ENCODE measurements at places on chromosomes 1 and 21. TPM values are rescaled to one million over a fixed set of nuclear protein-coding genes. Genes with fewer than 3 reads are reported as not detected.

DNA sequence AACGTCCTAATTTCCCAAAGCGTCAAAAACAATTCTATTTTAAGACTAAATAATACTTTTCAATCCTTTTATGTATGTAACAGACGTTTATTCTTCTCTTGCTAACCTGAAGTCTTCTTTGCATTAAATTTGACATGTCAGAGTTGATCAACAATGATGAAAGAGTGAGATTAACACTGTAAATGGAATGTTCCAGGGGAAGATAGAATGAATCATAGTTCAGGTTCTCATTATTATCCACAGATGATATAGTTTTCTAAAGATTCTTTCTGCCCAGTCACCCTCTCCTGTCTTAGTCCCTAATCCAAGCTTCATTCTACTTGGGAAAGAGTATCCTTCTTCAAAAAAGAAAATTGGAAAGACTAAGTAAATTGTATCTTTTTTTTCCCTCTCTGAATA is 38.9 kb downstream of the SDCCAG8 start:
- DNase-seq = no peak

DNA sequence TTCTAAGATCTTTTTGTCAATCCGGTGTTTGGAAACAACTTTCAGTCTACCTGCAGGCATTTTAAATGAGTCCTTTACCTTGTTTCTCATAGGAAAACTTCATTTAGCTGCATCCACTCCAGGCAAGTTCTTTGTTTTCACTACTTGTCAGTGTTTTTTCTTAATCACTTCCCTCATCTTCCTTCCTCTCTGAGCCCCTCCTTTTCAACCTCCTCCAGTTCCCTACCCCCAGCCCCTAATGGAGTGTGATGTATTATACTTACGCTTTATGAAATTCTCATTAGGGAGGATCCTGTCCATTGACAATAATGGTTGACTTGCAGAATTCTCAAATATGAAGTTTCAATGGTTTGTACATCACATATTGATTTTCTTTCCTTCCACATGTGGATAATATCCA is 62.5 kb upstream of the BACH1 start:
- no peak for DNase-seq

Gene ZNF678
- total RNA-seq = 54.9 TPM

- DNase-seq = no peak
Measured at GRCh38 chr1:214707306-214708087, 104.5 kb downstream of the CENPF start.

- no peak for DNase-seq
Measured at GRCh38 chr21:45618287-45618686, 25.2 kb upstream of the PCBP3 start.

- DNase-seq = no peak
Measured at GRCh38 chr1:247370786-247371732, 39.4 kb upstream of the ZNF496 start.

Gene LAPTM5
- total RNA-seq = 20.4 TPM

GRCh38 chr1:168783458-168784210 is 54.6 kb upstream of the DPT start:
- peak; percentile 64 for DNase-seq

DNA sequence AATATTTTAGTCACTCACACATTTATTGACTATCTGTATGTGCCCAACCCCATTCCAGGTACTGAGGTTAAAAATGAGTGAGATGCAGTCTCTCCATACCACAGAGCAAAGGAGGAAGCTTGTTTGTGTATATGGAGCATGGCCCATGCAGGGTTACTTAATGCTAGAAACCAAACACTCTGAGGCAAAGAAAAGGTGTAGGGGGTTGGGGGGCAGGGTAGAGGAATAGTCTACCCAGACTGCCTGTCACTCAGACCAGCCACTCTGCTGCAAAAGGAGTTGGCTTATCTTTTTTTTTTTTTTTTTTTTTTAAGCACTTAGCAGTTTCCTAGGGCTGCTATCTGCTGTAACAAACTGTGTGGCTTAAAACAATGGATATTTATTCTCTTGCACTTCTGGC is 19.8 kb downstream of the PGM1 start:
- no peak for DNase-seq

DNA sequence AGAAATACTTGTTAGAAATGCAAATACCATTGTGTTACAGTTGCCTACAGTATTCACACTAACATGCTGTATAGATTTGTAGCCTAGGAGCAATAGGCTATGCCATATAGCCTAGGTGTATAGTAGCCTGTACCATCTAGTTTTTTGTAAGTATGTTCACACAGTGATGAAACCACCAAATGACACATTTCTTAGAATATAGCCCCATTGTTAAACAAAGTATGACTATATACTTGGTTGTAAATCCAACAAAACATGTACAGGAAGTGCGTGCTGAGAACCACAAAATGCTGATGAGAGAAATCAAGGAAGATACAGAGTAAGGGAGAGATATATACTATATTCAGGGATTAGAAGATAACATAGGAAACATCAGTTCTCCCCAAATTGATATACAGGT is 92.2 kb downstream of the POU2F1 start:
- no peak for DNase-seq

DNA sequence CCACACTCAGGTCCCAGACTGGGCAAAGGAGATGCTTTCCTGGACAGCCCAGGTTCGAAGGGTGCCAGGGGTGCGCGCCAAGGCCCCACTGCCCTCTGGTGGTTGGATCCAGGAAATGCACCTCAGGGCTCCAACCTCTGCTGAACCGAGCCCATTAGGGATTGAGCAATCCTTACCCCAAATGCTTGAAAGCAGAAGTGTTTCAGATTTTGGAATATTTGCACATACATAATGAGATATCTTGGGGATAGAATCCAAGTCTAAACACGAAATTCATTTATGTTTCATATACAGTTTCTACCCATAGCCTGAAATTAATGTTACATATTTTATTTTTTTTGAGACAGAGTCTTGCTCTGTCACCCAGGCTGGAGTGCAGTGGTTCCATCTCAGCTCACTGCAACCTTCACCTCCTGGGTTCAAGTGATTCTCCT is 57.4 kb downstream of the SLC9A1 start:
- no peak for DNase-seq

Gene LRRC38
- 0.53 TPM for total RNA-seq

Gene PGD
- total RNA-seq = 19.5 TPM

DNA sequence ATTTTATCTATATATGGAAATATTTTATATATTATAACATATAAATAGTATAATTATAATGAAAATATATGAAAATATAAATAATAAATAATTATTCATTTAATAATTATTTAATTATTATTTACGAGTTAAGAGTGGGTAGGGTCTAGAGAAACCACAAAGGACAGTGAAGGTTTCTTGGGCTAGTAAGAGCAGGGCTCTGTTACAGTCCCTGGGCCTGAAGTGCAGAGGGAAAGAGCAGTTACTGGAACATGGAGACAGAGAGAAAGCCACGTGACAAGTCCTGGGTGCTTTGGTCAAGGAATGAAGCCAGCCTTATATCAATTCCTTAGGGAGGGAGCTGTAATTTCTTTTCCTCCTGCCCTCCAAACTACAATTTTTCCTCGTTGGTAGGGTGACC is 117.2 kb upstream of the OLIG2 start:
- no peak for DNase-seq

Gene GCSAML
- 1.1 TPM for total RNA-seq

Gene FMO1
- 3.5 TPM for total RNA-seq

Gene PLA2G2C
- total RNA-seq = not detected

Gene GJB4
- 0.69 TPM for total RNA-seq

Gene MAN1C1
- 18.2 TPM for total RNA-seq

DNA sequence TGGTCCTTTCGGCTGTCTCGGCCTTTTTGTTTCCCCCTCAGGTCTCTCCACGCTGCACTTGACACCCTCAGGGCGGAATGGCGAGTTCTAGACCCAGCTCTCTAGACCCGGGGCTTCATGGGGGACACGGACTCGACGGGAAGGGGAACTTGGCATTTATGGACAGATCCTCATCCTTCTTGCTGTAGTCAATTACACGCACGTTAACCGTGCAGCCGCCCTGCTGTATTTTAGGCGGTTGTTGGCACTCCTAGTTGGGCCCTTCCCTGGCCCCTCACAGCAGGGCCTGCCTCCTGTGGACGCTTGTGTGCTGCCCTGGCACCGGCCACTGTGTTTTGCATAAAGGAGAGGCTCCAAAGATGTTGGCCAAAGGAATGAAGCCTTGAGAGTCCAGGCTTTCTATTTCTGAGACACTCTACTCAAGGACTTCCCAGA is 558 bp upstream of the BTG3 start:
- peak; percentile 29 for DNase-seq

GRCh38 chr1:161285521-161285920 is 24.2 kb downstream of the MPZ start:
- DNase-seq = no peak

Gene BSND
- not detected for total RNA-seq

Gene ELAPOR1
- total RNA-seq = 0.74 TPM

GRCh38 chr1:178659789-178660208 is 65.2 kb upstream of the RALGPS2 start:
- no peak for DNase-seq

Gene IVL
- 2.7 TPM for total RNA-seq

GRCh38 chr1:16915627-16915973 is 6.1 kb upstream of the CROCC start:
- DNase-seq = no peak

GRCh38 chr1:94721240-94721639 is 98.9 kb upstream of the SLC44A3 start:
- DNase-seq = no peak

DNA sequence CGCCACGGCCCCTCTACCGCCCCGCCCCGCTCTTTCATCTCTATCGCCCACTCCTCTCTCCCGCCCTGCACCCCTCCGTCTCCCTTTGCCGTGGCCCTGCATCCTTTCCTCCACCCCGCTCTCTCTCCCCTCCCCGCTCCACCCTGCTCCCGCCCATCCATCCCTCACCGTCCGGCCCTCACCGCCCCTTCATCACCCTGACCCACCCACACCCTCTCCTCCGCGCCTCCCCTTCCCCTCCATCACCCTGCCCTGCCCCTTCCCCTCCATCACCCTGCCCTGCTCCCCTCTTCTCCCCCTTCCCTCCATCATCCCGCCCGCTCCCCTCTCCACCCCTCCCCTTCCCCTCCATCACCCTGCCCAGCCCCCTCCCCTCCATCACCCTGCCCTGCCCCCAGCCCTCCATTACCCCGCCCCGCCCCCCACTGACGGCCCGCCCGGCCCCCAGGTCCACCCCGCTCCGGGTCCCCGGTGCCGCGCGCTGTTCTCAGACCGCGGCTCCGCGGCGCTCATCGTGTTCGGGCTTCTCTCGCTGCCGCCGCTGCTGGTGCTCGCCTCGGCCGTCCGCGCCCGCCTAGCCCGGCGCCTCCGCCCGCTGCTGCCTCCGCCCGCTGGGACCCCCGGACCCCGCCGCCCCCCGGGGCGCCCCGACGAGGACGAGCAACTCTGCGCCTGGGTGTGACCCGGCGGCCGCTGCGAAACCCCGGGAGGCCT is 6.2 kb upstream of the ANKRD65 start:
- no peak for DNase-seq

DNA sequence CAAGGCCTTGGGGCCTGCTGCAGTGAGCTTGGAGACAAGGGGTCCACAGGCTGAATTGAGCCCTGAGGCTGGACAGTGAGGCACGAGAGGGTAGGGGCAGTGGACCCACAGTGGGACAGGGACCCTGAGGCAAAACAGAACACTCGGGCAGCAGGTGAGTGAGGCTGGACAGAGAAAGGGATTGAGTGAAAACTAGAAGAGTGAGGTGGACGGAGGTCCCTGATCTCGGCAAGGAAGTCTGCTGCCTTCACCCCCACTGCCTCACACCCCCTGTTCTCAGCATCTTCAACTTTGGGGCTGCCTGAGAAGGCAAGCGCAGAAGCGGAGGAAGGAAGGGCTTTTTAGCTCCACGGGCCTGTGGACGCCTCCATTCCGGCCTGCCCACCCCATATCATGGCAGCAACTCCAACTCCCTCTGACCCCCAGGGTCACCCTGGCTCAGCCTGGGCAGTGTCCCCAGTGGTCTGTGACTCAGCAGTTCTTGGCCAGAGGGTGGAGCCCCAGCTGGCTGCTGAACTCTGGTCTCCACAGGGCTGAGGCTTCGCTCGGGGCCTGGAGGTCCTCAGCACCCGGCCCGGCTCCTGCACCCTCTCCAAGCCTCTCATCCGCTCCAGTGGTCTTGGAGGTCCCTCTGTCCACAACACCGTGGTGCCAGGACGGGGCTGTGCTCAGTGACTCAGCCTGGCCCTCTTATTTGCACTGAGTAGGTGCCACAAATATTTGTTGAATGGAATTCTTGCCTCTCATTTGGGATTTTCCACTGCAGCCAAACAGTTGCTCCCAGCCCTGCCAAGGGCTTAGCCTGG is 60.0 kb upstream of the EPS8L3 start:
- DNase-seq = no peak

- DNase-seq = no peak
Measured at GRCh38 chr1:65418522-65419185, 1.8 kb upstream of the LEPR start.

Gene SLC35D1
- total RNA-seq = 20.3 TPM

DNA sequence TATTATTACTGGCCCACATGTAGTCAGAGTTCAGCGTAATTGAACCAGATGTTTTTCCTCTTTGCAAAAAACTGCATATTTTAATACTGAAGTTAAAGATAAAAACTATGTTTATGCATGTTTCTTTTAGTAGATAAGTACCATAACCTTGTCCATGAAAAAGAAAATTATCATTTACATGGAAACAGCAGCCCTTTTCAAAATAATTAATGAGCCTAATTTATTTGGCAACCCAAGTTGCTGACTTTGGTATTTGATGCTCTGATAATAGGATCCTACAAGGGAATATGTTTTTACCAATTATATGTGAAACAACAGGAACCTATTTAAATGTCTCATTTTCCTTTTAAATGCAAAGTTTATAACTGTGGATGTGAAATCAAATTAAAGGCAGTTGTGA is 281.3 kb upstream of the C1orf105 start:
- DNase-seq = no peak

Gene OLIG2
- total RNA-seq = not detected

All from urinary bladder (tissue), 4 donors.